Airway epithelial cell (primary cell): ENCODE measurements at places on chromosomes 2 and 18. TPM values are rescaled to one million over a fixed set of nuclear protein-coding genes. Genes with fewer than 3 reads are reported as not detected.

MOCOS gene
- total RNA-seq = 1.2 and 2.9 TPM in 2 replicates

LINC00305 gene
- not detected in 2 replicates for total RNA-seq

KLHL41 gene
- not detected in 2 replicates for total RNA-seq

RTP5 gene
- not detected in 2 replicates for total RNA-seq

CPSF3 gene
- 46.2 and 51.8 TPM in 2 replicates for total RNA-seq

HOXD9 gene
- total RNA-seq = not detected in 2 replicates

DLX1 gene
- total RNA-seq = not detected in 2 replicates

DUSP19 gene
- 0.98 and 1.1 TPM in 2 replicates for total RNA-seq

TMEM178A gene
- 0.21 and 0.56 TPM in 2 replicates for total RNA-seq

NAT8 gene
- not detected in 2 replicates for total RNA-seq

GPR55 gene
- total RNA-seq = not detected in 2 replicates

KYNU gene
- total RNA-seq = 22.4 and 24.9 TPM in 2 replicates
